Pancreas (tissue), 10 donors: ENCODE measurements at places on chromosomes 1 and 21. TPM values are rescaled to one million over a fixed set of nuclear protein-coding genes. Genes with fewer than 3 reads are reported as not detected.

DNA sequence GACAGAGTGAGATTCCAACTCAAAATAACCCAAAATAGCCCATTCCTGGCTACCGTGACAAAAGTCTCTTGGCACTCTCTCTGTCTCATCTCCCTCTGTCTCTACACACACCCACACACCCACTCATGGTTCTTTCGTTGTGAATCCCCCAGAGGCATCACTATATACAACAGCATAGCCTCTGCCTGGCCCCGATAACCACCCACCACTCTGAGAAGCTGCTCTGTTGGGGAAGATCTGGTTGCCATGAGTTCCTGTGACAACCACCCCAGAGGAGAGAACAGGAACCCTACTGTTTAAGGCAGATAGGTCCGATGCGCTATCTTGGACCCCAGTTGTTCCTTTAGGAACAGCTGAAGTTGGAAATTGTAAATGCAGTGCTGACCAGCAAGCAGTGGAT is 70.4 kb upstream of the LYST start:
- DNase-seq, result no peak

GRCh38 chr1:33334081-33334552 is 13.2 kb upstream of the A3GALT2 start:
- DNase-seq, result no peak

DNA sequence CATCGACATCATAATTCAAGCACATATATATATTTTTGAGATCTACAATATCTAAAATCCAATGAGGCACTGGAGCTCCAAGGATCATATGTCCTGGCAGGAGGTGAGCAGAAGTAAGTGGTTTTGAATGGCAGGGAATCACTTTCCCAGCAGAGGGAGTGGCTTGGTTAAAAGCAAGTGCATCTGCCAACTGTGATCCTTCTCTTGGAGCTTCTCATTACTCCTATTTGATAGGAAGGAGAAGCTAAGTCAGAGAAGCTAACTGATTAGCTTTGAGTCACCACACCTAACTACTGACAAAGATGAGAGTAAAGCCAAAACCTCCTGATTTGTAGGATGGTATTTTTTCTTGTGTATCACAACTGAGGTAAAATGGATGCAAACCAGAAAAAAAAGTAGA is 55.0 kb downstream of the ALG14 start:
- DNase-seq, result no peak

GRCh38 chr21:34930971-34931370 is 118.1 kb downstream of the RUNX1 start:
- no peak for DNase-seq

GRCh38 chr1:241109039-241109438 is 248.0 kb downstream of the RGS7 start:
- no peak for DNase-seq

NOS1AP gene
- 0.40 TPM for polyA plus RNA-seq

DNA sequence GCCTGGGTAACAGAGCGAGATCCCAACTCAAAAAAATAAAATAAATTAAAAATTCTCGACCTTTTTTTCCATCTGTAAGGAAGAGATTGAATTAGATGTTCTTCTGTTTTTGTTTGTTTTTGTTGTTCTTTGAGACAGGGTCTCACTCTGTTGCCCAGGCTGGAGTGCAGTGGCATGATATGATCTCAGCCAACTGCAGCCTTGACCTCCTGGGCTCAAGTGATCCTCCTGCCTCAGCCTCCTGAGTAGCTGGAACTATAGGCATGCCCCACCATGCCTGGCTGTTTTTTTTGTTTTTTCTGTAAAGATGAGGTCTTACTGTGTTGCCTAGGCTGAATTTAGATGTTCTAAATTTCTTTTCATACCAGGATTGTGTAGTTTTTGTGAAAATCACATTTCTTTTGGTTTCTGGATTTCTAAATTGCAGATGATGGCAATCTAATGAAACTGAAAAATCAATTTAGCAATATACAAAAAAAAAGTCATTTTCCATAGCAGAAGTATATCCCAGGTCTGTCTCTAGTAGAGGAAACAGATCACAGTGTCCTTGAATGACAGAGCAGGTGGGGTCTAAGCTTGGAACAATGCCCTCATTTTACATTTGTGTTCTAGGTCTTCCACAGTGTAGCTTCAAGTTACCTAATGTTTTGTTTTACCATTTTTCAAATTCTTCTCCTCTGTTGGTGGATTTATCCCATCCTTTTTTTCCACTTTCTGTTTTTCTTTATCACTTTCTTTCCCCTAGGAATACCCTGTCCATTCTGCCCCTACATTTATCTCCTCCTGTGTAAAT is 20.3 kb downstream of the ZYG11A start:
- DNase-seq, result no peak

DNA sequence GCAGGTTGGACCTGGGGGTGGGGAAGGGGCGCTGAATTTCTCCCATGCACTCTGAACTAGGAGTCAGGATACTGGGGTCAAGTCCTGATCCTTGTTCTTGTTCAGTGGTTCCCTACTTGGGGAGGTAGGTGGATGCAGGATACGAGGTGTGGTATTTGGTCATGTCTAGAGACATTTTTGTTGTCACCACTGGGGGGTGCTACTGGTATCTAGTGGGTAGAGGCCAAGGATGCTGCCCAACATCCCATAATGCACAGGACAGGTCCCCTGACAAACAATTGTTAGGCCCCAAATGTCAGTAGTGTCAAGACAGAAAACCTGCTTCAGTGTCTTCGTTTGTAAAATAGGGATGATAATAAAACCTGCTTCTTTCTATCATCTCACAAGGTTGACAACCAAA is 259.0 kb upstream of the FOXD3 start:
- no peak for DNase-seq

GRCh38 chr1:225765982-225766674 is 11.5 kb upstream of the SRP9 start:
- DNase-seq, result no peak

DNA sequence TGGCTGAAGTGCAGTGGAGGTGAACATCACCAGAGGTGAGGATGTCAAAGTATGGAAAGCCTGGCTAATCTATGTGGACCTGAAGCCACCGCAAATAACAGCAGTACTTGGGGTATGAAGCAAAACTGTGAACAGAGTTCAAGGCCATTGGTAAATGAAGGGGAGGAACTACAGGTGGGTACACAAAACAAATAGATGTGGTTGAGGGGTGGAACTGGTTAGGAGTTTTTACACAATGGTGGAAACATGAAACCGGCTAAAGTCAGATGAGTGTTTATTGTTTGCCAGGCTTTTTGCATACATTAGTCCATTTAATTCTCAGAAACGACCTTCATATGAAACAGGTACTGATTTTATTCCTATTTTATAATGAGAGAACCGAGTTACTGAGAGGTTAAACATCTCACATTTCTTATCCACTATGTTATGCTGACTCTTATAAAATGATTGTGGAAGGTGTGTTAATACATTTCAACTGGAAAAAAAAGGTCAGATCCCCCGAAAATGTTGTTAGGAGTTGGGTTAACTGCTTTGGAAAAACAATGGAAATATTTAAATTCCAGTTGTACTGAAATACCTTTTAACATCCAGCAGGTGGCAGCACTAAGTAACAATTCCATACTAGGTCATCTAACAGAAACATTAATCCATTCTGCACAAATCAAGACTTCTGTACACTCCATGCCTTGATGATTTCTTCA is 44.3 kb upstream of the GTF2B start:
- DNase-seq, result no peak
